ENCODE measurements at places on chromosomes 1 and 21. TPM values are rescaled to one million over a fixed set of nuclear protein-coding genes. Genes with fewer than 3 reads are reported as not detected.

DNA sequence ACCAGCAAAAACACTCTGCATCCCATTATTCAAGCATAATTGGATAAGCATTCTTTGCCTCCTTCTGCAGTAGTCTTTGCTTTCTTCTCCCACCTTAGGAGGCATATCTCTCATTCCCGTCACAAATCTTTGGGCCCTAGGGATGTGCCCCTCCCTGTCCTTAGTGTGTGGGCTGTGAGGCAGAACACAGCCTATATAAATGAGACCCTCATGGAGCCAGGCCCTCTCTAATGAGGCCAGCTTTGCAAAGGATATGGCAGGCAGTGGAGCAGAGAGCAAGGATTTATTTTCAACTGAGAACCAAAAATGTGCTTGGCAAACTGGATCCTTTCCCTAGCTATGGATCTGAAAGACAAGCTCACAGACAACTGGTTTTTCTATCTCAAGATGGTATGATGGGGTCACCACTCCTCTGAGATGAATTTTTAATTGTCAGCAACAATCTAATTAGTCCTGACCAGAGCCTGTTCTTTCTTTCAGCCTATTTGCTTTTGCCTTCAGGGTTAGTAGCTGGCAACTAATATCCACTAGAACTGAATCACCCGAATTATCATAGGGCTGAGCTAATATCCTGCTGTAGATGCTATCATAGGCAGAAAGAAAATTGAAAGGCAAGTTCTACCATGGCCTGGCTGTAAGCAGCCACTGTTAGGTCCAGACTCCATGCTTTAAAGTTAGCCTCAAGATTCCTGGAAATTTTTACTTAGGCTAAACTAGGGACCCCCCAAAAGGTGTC is 134.2 kb downstream of the SYT2 start:
- no peak for DNase-seq

DNA sequence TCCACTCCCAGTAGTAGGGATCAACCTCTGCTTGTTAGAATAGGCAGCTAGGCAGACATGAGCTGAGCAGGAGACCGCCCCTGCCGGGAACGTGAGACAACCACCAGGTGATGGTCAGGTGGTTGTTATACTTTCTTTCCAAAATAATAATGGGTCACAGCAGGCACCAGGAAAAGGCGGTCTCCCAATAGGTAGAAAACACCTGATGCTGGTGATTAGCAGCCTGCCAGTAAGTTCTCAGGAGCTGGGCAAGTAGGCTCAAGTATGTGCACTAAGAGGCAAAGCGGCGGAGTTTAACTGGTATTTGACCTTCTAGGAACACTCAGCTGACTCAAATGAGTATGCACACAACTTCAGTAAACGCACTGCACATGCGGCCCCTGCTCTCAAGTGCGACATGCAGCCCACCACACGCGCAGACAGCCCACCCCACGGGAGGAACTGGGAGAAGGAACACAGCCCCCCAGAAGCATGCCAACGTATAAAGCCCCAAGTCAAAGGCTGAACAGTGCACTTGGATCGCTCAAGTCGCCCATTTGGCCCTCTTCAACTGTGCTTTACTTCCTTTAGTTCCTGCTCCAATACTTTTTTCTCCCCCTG is 80.0 kb downstream of the DESI2 start:
- no peak for DNase-seq

DNA sequence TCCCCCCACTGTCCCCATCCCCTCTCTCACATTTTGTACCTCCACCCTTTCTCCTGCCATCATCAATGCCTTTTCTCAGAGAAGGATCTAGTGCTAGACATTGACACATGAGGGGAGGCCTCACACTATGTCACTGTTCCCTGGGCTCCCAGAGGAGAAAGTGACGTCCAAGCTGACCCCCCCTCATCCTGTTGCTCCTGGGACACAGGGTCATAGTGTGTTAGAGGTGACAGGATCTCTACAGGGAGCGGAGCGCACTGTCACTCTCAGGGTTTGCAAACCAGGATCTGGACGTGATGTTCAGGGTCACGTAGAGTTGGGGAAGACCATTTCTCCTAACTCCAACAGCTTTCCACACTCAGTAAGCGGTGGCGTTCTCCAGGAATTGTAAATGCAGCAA is 2.6 kb downstream of the NCMAP start:
- DNase-seq: no peak

GRCh38 chr1:42733415-42734200 is 6.4 kb downstream of the CLDN19 start:
- DNase-seq: no peak

- no peak for DNase-seq
These were observed 56.5 kb downstream of the SDC3 start for GRCh38 chr1:30852026-30852425.

- DNase-seq: no peak
These were observed 2.5 kb downstream of the DISC1 start for GRCh38 chr1:231629132-231629531.

DNA sequence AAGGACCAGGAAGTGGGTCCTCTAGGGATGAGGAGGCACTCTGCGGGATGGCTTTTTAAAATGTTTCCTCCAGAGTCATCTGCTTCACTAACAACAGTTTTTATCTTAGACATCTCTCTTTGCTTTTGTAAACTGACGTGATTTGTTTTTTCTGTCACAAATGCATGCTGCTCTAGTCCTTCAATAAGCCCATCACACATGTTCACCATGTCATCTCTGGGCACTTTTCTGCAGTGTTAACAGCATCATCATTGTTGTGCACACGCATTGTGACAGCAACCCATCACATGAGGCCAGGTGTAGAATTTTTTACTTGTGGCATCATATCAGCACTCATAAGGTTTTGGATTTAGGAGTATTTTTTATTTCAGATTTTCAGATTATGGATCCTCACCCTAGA is 12.5 kb downstream of the RGS2 start:
- DNase-seq: no peak

- DNase-seq: no peak
These were observed 179.3 kb upstream of the ZNF644 start for GRCh38 chr1:91201176-91201575.

GRCh38 chr1:178374016-178374415 is 122.7 kb downstream of the CLEC20A start:
- no peak for DNase-seq

DNA sequence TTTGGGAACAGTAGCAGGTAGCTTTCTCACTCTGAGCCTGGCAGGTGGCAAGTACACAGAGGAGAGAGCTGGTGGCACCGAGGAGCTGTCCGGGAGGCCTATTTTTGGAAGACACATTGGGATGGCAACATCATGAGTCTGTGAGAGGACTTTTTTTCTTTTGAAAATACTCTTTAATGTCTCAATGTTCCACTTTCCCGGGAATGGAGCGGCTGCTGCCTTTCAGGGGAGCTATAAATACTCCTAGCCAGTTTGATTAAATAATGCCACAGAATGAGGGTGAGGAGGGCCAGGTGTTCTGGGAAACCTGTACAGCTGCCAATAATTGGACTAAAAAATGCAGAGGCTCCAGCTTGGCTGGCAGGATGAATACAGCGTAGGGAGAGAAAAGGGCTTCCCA is 93.3 kb upstream of the COG2 start:
- DNase-seq: no peak

- DNase-seq: no peak
These were observed 105.7 kb downstream of the C1orf21 start for GRCh38 chr1:184492536-184492935.

The CCDC17 gene
- 1.8 TPM for polyA plus RNA-seq

The KCNJ15 gene
- 0.23 TPM for polyA plus RNA-seq

The PGM1 gene
- 77.2 TPM for polyA plus RNA-seq

The SPRR5 gene
- polyA plus RNA-seq: not detected

All from hindlimb muscle (tissue), 1 donor.